ENCODE measurements at places on chromosomes 7 and 10.

DNA sequence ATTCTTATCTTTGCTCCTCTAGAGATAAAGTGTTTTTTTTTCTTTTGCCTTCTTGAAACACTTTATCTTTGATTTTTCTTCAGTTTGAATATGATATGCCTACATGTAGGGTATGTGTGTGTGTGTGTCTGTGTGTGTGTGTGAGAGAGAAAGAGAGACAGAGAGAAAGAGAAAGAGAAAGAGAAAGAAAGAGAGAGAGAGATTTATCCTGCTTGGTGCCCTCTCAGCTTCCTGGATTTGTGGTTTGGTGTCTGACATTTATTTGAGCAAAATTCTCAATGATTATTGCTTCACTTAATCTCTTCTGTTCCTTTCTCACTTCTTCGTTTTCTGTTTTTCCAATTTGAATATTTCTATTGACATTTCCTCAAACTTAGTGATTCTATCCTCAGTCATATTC is 60.3 kb downstream of the RAB18 start:
- no peak for DNase-seq

DNA sequence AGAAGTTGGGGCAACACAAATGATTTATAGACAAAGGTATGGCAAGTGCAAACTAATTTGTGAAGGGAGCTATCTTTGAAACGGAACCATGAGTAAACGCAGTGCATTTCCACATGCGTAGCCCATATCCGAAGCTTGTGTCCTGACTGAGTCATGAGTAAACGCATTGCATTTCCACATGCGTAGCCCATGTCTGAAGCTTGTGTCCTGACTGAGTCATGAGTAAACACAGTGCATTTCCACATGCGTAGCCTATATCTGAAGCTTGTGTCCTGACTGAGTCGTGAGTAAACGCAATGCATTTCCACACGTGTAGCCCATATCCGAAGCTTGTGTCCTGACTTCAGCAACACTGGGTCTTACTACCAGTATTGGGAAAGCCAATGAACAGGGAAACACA is 95.0 kb downstream of the CELF2 start:
- no peak for DNase-seq

GRCh38 chr10:67017218-67017617 is 91.4 kb downstream of the LRRTM3 start:
- DNase-seq, result no peak

- DNase-seq, result no peak
Measured at GRCh38 chr10:60572511-60573194, 183.0 kb upstream of the ANK3 start.

GRCh38 chr10:127041552-127041951 is 136.3 kb downstream of the DOCK1 start:
- no peak for DNase-seq
